NT2/D1 (cell line): ENCODE measurements at places on chromosomes 5 and 9.
A peak's percentile ranks its signal among the peaks of the same experiment; 100 is the strongest.

DNA sequence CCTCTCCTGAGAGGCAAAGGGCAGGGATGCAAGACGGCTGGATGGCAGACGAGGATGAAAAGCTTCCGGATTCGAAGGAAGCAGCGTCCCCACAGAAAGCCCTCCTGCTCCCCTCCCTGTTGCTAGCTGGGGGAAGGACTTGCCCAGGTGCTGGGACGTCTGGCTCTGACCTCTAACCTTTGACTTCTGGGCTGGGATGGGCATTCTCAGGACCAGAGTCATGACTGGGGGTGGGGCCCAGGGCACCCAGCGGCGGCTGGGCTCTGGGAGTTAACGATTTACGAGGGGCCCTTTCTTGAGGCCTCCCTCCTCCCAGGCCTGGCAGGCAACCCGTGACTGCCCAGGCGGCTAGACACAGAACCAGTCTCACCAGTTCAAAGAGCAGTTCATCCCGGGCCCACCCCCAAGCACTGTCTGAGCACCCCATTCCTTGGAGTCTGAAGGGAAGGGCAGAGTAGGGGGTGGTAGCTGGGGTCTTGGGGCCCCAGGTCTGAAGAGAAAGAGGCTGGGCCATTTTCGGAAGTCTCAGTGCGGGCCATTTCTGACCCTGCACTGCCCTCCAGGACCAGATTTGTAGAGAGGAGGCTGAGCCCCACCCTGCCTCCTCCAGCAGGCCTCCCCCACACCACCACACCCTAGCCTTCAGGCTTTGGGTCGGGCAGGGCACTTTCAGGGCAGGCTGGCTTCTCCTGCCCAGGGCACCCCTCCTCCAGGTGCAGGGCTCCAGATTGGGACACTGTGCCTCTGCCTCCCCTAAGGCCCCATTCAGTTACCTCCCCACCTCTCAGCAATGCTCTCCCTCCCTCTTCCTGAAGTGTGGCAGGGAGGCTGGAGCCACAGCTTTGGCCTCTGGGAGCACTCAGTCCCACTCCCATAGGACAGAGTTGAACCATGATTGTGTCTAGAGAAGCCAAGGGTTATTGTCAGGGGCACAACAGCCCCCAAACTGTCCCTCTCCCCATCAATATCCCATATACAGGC, 5.0 kb upstream of the CXXC5 start:
- no peak for DNase-seq

- DNase-seq = no peak
Measured at GRCh38 chr5:140169410-140169809, 5.6 kb upstream of the CYSTM1 start.

DNA sequence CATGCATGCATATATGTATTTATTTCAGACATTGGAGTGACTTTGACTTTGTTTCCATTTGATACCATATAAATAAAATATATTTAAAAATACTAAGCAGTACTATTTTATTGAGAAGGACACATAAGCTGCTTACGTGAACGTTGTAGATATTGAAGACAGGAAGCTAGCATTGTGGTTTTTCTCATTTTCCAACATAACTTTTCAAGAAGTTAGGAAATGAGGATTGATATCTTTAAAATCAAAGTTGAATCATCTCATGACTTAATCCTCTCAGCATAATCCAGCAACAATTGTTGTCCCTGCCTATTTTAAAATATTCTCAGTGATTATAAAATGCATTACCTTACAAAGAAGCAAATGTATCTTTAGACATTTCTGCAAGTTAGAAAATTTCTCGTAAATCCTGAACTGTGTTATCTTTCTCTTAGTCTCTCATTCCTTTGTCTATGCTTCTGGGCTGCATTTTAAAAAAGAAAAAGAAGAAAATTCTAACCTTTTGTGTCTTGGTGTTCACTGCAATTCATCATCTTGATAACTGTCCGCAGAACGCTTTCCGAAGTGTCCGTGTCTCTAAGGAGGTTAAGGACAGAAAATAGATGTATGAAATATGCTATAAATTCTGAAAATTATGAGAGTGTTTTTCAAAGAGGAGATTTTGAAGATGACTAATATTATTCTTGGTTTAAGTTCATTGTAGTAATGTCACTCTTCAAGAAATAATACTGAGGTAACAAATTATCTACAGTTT, 1089.9 kb upstream of the CDH6 start:
- no peak for DNase-seq

DNA sequence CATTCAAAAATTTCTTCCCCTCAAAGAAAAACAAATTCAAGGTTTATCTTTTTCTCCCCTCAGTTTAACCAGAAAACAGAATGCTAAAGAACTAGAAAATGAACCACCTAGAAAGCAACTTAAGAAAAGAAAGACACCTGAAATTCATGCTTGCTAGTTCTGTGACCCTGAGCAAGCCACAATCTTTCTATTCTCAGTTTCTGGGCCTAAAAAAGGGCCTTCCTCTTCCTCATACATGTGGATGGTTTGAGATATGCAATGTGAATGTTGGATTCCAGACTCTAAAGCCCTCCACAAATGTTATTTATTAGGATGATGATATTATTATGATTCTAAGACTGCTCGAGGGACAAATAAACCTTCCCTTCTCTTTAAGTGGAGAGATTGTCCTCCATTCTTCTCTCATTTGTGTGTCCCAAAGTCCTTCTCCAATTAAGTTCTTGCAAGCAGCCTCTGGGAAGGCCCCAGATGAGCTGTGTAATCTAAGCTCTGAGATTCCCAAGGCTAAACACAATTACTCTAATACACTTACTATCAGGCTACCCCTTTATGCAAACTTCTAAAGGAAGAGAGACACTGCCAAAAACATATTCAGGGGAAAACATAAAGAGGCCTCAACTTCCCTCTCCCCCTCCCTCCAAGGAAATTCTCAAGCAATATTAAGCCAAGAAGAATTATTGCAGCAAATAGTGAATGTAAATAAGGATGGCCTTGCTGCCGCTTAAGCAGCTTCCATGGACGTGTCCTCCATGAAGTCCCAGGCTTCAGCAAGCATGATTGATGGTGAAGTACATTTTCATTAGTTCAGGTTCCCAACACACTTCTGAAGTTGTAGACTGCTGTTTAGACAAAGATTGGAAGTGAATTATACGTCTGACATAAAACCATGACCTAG, 80.2 kb downstream of the PRKACG start:
- DNase-seq = no peak

DNA sequence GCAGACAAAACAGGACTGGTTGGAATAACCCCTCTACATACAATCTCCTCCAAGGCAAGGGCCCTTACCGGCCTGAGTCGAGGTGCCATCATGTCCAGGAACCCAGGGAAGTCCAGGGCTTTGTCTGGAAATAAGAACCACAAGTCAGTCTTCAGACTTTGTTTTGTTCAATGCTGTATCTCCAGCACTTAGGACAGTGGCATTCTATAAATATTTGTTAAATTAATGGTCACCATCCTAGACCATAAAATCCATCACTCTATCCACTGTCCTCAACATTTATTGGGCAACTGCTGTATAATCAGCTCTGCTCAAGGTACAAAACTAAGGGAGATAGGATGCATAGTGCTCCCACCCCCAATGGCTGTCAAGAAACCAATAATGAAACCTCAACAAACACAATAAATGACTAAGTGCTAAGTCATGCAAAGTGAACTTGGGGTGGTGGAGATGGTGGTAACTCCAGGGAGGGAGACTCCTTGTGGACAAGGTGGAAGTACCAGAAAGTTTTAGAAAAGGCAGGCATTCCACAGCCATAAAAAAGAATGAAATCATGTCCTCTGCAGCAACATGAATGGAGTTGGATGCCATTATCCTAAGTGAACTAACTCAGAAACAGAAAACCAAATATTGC, 5.0 kb downstream of the RELL2 start:
- no peak for DNase-seq

- peak; percentile 11 for DNase-seq
Measured at GRCh38 chr5:59673438-59674058, 220.0 kb downstream of the PDE4D start.

GRCh38 chr5:113487781-113488644, at the start of gene MCC:
Gene MCC, minus strand, starts transcription at chr5:113488453.
- DNase-seq = peak; percentile 63

DNA sequence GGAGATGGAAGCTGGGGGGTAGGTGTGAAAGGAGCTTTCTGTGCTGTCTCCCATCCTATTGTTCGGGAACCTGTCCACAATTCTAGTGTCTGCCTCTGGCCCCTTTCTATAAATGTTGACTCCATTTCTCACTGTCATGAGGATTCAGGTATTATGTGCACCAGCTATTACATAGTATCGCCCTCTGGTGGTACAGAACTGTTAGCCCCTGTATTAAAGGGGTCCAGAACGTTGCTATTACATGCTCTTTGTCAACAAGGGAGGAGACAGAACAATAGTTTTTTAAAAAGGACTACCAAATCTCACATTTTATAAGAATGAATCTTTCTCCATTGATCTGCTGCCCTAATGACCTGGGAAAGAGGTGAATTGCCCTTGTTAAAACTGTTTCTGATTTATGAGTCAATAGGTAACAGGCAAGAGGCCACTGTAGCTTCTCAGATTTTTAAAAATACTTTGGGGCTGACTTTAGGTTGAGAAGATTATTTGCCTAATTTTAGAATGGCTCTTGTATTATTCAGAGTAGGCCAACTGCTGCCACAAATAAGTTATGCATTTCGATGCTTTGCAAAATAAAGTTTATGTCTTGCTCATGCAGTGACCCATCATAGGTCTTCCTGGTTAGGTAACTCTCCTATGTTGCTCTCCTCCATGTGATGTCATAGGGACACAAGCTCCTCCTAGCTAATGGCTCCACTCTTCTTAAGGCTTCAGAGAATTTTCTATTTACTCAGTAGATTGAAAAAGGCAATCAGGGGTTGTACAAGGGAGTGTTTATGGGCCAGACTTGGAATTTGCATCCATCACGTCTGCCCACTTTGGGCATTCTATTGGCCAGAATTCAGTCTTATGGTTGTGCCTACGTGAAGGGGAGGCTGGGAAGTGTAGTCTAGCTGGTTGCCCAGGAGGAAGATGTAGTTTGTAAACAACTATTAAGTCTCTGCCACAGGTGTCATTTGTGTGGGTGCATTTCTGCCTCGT, 20.8 kb downstream of the DCANP1 start:
- DNase-seq = peak; percentile 28

- DNase-seq = no peak
Measured at GRCh38 chr5:173786286-173787187, 101.6 kb upstream of the CPEB4 start.

- DNase-seq = no peak
Measured at GRCh38 chr5:154394307-154394706, 51.5 kb upstream of the SAP30L start.

DNA sequence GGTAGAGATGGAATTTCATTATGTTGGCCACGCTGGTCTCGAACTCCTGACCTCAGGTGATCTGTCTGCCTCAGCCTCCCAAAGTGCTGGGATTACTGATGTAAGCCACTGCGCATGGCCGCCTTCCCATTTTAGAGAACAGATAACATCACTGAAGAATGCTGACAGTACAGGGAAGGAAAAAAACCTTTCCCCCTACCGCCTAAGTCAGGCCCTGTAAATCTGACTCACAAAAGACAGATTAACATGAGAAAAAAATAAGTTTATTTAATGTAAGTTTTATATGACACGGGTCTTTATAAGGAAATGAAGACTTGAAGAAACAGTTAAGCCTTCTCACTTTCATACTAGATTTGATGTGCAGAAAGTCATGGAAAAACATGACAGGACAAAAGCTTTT, 227.2 kb upstream of the ZNF608 start:
- DNase-seq = no peak

- no peak for DNase-seq
Measured at GRCh38 chr9:91001146-91001611, 199.6 kb downstream of the SYK start.

DNA sequence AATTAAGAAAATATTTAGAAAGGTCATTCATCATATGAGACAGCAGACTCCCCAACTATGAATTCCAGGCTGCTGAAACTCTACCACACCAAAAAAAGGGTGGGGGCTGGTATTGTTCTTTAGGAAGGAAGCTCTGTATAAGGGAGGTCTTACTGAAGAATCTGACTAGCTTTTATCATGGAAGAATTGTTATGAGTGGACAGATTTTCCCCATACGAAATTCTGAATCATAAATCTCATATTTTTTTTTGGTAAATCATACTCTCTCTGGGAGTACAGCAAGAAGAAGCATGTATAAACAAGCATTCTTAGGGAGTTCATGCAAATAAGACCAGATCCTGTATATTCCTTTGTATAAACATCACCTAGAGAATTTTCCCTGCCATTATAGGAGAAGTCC, 220.0 kb downstream of the SLC12A2 start:
- no peak for DNase-seq

DNA sequence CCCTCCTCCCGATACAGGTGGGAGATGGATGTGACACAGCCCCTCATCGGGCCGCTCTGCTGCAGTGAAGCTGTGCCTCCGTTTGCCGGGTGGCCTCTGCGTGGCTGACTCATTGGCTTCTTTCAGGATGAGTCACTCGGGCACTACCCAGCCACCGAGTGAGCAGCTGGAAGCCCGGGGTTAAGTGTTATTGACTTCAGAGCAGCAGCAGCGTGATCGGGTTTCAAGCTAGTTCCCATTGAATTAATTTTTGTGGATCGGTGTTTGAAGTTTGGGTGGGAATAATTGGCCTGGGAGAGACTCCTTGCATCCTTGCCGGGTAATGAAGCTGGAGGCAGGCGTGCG, 266.4 kb upstream of the IRX4 start:
- DNase-seq = peak; percentile 22

GRCh38 chr5:119269061-119269944, 86.5 kb upstream of the TNFAIP8 start:
- peak; percentile 15 for DNase-seq

GRCh38 chr9:116907989-116908388, 220.9 kb downstream of the TRIM32 start:
- DNase-seq = no peak

GRCh38 chr5:55557123-55557522, 22.4 kb upstream of the PLPP1 start:
- no peak for DNase-seq

DNA sequence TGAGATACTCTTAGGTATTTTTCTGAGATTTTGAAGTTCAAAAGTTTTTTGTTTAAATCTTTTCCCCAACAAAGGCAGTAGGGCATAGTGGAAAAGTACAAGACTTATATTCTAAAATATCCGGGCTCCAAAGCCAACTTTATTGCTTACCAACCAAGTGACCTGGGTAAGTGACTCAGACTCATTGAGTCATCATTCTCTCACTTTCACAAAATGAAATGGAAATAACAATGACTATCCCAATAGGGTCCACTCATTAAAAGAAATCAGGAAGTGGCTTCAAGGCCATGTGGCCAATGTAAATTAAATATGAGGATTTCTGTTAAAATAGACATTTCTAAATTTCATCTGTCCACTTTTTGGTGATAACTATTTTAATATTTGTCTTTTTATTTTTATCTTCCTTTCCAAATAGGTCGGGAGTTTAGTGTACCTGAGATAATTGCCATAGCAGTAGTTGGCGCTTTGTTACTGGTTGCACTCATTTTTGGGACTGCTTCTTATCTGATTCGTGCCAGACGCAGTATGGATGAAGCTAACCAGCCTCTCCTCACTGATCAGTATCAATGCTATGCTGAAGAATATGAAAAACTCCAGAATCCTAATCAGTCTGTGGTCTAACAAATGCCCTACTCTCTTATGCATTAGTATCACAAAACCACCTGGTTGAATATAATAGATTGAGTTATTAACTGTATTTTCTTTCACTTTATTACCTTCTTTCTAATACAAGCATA, 15.5 kb downstream of the TYRP1 start:
- DNase-seq = no peak
